Testis (tissue), 5 donors: ENCODE measurements at places on chromosomes 4 and X. TPM values are rescaled to one million over a fixed set of nuclear protein-coding genes. Genes with fewer than 3 reads are reported as not detected.

- peak; percentile 30 for DNase-seq
Observed at GRCh38 chr4:149896432-149896831, 80.8 kb upstream of the IQCM start.

GRCh38 chrX:86021652-86022289, 25.6 kb downstream of the CHM start:
- no peak for DNase-seq

DNA sequence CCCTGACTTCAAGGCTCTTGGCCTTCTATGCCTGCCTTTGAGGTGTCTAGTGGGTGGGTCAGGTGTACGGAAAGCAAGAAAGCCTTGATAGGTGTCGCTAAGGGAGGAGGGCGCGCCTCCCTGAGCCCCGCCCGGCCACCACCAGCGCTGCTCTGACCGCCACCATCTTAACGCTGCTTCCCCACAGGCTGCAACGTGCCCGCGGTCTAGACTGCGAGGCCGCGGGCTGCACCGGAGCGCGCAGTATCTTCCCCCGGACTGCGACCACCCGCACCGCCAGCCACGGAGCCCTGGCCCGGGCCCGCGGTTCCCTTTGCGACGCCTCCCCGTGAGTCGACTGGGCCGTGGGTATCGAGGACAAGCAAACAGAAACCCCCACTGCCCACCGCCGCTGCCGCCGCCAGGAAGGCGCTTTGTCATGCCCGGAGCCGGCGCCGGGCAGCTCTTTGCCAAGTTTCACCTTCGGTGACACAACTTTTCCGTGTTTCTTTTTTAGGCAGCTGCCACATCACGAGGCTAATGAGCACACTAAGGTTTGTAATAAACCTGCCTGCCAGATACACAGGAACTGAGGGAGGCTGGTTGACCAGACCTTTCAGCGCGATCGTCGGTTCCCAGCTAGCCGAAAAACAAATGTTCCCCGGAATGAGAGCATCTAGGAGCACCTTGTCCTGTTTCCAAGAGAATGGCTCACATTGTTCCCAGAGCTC, 335.8 kb upstream of the F9 start:
- DNase-seq = peak; percentile 37

GRCh38 chr4:93897559-93897958, 69.0 kb downstream of the ATOH1 start:
- no peak for DNase-seq

DNA sequence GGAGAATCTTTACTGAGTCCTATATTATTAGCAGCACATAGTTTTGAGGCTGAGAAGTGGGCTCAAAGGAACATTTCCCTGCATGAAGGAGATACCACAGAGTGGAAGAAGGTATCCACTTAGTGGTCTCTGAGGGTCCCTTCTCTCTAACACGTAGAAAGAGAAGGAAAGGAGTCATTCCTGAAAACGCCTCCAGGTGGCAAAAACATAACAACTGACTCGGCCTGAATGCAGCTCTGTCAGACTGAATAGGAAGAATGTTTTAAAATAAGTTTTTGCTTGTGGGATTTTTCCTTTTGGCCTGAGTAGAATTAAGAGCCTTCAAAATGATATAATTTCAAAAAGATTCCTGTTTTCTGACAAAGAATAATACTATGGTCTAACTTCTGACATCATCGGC, 23.3 kb downstream of the RPGR start:
- no peak for DNase-seq

DNA sequence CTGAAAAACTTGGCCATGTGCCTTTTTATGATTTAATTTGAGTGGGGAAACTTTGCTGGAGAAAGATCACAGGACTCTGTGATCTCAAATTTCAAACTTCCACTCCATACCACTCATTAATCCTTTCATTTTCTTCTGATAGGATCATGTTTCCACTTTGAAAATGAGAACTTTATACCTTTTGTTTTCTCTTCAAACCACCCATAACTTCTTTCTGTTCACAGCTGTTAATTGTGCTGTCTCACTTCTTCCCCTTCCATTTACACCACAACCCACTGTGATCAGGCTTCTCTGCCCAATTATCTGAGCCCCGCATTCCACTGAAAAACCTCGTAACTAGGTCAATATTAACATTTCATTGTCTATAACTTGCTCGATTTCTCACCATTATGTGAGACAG, 47.0 kb upstream of the ARSJ start:
- DNase-seq = no peak

DNA sequence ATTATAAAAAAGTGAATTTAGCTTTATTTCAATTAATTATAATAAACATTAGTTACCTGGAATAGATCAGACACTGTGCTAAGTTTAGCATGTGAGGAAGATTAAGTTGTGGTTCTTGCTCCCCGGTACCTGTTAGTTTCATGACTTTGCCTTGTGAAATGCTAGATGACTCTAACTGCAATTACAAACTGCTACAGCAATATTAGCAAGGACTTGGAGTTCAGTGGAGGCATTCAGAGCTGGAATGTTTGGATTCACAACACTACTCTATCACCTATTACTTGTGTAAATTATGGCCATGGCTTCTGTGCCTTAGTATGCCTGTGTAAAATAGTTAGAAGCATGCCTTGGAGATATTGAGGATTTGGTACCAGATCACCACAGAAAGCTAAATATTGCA, 21.4 kb upstream of the ANXA10 start:
- DNase-seq = no peak

- no peak for DNase-seq
Observed at GRCh38 chr4:68132342-68132741, 2.7 kb upstream of the TMPRSS11F start.

GRCh38 chrX:31367816-31368215, 296.0 kb upstream of the FTHL17 start:
- DNase-seq = no peak

GRCh38 chrX:103811858-103812257, 20.2 kb downstream of the RAB9B start:
- no peak for DNase-seq

DNA sequence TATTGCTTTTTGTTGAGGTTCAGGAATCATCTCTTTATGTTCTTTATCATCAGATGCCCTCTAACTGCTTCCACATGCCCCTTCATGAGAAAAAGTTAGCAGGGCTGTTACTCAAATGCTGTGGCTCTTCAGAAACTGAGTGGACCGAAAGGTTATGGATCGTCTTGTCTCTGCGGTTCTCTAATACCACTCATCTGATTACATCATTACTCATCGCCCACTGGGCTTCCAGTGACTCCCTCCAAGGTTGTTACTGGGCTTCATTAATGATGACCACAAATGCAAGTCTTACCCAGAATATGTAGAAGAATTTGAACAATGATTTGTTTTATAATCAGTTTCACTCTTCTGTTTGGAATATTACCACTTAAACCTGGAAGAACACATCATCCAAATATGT, 67.7 kb downstream of the RWDD4 start:
- DNase-seq = no peak

DNA sequence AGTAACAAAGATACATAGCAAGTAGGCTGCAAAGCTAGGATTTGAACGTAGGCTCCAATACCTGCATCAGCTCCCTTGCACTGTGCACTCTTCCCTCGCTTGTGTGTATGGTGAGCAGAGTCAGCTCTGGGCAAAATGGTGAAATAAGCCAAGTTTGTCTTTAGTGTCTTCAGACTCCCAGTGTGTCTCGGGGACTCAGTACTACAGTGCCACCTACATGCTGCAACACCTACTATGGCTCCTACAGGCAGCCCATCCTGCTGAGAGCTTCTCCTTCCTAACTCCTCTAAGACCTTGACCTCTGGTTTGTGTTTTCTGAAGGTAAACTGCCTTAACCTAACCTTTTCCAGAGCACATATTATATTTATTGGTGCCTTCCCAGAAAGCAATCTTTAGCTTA, 42.5 kb downstream of the RTL9 start:
- DNase-seq = no peak

GRCh38 chrX:120794525-120794975, 81.1 kb downstream of the CT47B1 start:
- no peak for DNase-seq

- no peak for DNase-seq
Observed at GRCh38 chr4:118367361-118367760, 14.6 kb upstream of the PRSS12 start.

GRCh38 chr4:112377171-112377570, 80.0 kb downstream of the ALPK1 start:
- DNase-seq = no peak

DNA sequence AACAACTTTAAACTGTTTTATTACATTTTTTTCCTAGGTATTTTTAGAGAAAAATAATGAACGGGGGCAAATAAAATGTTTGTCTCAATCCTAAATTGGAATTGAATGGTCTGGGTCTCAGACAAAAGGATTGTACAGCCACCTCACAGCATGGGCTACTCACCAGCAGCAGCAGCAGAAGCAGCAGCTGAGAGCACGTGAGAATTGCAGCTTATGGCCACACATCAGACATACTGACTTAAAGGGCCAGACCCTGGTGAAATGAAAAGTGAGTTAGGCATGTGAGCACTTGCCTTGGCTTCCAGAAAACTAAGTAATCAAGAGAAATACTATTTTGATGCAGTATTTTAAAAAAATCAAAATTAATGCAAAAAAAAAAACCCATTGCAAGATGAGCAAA, 56.6 kb downstream of the AASDH start:
- DNase-seq = no peak

GRCh38 chr4:166078383-166078782, 205.3 kb downstream of the TLL1 start:
- no peak for DNase-seq

- no peak for DNase-seq
Observed at GRCh38 chr4:29966386-29966785, 753.8 kb upstream of the PCDH7 start.

- DNase-seq = no peak
Observed at GRCh38 chr4:180059216-180059881, 2183.9 kb upstream of the TENM3 start.

GRCh38 chr4:155974476-155974749, 20.7 kb upstream of the CTSO start:
- no peak for DNase-seq

DNA sequence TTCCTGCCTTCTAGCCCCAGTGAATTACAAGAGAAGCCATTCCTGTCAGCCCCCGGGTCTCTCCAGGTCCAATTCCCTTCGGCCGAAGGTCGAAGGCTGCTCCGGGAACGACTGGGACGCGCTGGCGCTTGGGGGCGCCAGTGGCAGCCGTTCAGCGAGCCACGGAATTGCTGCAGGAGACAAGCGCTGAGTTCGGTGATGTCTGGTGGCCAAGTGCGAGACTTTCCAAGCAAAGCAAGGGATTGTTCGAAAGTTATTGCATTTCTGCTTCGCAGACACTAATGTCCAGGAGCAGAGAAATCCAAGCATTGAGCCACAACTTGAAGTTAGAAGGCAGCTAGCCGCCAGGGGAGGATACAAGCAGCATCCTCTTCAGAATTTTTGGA, 1.1 kb upstream of the DKK2 start:
- peak; percentile 62 for DNase-seq

GRCh38 chrX:24842486-24842885, 148.8 kb downstream of the POLA1 start:
- peak; percentile 30 for DNase-seq

- no peak for DNase-seq
Observed at GRCh38 chr4:118005883-118006282, 28.4 kb upstream of the NDST3 start.

DNA sequence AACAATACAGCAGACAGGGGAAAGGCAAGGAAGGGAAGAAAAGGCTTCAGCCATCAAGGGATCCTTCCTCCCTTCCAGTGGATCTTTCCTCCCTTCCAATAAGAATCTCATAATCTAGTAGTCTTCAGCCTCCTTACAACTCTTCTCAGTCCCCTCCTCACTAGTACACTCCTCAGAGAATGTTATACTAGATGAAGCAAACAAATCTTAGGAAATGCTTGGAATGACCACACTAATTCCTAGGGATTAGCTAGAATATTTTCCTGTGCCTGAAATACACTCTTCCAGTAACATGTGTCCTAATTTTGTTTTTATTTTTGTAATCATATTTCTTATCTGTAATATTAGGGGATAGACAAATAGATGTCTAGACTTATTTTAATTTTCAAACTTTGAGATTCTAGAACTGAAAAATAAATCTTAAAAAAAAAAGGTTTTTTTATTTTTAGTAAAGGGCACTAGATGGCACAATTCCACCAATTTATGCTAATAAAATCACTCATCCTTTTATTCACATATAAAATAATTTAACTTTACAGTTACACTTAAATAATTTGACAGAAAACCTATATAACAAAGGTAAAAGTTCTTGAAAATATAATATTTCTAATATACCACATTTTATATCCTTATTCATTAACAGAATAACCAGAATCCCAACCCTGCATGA, 7.0 kb upstream of the STPG2 start:
- DNase-seq = no peak

The DLG3 gene
- 5.6 TPM for total RNA-seq

The FGFR3 gene
- 93.7 TPM for total RNA-seq

The KLB gene
- 1.4 TPM for total RNA-seq
